Activated CD4-positive, alpha-beta T cell treated with anti-CD3 and anti-CD28 coated beads for 36 hours (primary cell): ENCODE measurements at places on chromosomes 1 and 21.

- no peak overlapping the region for H3K4me3 ChIP-seq
- H3K27ac ChIP-seq, result no peak overlapping the region
- DNase-seq, result no peak
- H3K4me1 ChIP-seq, result peaks cover 36% of the 10 kb centered on the region
- peaks cover 3% of the 10 kb centered on the region for H3K27me3 ChIP-seq
Observed at GRCh38 chr21:42833859-42834725, 45.2 kb downstream of the WDR4 start.

GRCh38 chr1:38241594-38242334, 195.2 kb upstream of the POU3F1 start:
- H3K4me1 ChIP-seq, result no peaks in the 10 kb centered on the region
- no peaks in the 10 kb centered on the region for H3K36me3 ChIP-seq
- H3K4me3 ChIP-seq, result no peak overlapping the region
- H3K27ac ChIP-seq, result no peak overlapping the region
- H3K27me3 ChIP-seq, result no peaks in the 10 kb centered on the region

DNA sequence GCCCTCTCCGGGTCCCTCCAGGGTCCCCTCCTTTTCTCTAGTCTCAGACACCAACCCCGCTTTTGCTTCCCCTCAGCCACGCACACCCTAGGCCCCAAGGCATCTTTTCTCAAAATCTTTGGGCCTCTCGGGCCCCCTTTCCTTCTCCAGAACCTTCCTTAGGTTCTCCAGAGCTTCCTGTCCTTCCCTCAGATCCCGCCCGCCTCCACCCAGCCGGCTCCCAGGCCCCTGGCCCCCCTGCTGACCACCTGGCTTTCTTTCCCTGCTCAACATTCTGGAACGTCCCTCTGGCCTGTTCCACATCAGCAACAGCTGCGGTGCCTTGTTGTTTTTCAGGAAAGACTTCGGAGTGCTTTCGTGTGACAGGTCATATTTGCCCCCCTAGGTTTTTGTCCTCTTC, 1.2 kb downstream of the ZDHHC18 start:
- peak overlapping the region; percentile 92 for H3K27ac ChIP-seq
- H3K36me3 ChIP-seq, result peaks cover 45% of the 10 kb centered on the region
- no peaks in the 10 kb centered on the region for H3K27me3 ChIP-seq
- DNase-seq, result no peak
- H3K4me3 ChIP-seq, result peak overlapping the region; percentile 94

GRCh38 chr1:103256490-103256889, 148.2 kb upstream of the COL11A1 start:
- no peaks in the 10 kb centered on the region for H3K27me3 ChIP-seq
- no peaks in the 10 kb centered on the region for H3K36me3 ChIP-seq
- no peak overlapping the region for H3K4me3 ChIP-seq
- no peak for DNase-seq

GRCh38 chr1:29162025-29162424, 19.7 kb downstream of the SRSF4 start:
- no peak overlapping the region for H3K27ac ChIP-seq
- DNase-seq, result no peak
- H3K27me3 ChIP-seq, result no peaks in the 10 kb centered on the region
- peaks cover 37% of the 10 kb centered on the region for H3K36me3 ChIP-seq

DNA sequence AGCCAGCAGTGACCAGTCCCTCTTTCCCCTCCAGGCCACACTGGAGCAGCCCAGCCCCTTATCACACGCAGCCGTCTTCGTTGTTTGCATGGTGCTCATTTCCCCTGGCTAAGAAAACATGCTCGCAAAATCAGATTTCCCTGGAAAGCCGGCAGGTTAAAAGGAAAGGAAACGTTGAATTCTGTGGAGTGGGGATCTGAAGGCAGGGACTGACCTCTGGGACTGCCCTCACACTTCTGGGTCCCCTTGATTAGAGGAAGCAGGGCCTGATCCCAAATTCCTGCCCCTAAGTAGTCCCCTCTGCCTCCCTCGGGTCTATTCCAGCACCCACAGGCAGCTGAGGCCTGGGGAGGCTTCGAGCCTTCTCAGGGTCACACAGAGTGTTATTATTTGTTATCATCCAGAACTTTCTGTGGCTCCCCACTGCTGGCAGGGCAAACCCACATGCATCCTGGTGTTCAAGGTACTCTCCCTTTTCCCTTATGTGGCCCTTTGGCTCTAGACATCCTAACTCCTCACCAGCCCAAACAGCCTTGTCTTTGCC, 125.2 kb upstream of the ZBTB40 start:
- H3K4me3 ChIP-seq, result no peak overlapping the region
- no peaks in the 10 kb centered on the region for H3K4me1 ChIP-seq
- no peak for DNase-seq
- no peaks in the 10 kb centered on the region for H3K27me3 ChIP-seq

DNA sequence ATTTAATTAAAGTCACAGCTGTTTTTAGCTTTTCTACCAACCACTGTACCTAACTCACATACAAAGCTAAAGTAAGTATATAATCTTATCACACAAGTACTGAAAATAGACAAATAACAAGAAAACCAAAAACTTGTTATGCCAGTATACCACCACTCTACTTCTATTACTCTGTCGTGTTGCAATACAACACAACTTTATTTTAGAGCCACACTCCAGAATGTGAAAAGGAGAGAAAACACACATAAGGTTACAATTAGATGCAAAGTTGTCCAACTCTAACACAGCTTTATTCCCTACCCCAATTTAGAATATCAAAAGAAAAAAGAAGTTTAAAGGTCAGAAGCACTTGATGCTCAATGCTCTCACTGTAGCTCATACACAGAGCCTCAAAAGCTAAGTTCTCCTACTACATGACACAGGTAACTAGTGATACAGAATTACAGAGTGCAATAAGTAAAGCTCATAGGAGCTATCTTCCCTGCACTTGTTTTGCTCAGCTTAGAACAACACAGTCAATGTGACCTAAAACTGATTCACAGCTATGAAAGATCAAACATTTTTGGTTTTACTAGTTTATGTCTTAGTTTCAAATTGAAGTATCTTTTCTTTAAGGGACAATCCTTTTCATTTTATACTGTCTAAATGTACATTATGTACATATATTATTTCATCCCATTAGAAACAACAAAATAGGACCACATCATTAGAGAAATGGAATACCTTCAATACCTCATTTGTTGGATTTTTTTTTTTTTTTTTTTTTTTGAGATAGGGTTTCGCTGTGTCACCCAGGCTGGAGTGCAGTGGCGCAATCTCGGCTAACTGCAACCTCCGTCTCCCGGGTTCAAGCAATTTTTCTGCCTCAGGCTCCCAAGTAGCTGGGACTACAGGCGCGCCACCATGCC, 29.2 kb downstream of the EYA3 start:
- H3K27me3 ChIP-seq, result no peaks in the 10 kb centered on the region
- peaks cover 64% of the 10 kb centered on the region for H3K4me1 ChIP-seq
- peak overlapping the region; percentile 58 for H3K27ac ChIP-seq
- H3K4me3 ChIP-seq, result no peak overlapping the region

- no peak for DNase-seq
- no peak overlapping the region for H3K27ac ChIP-seq
- no peak overlapping the region for H3K4me3 ChIP-seq
- H3K27me3 ChIP-seq, result no peaks in the 10 kb centered on the region
- H3K36me3 ChIP-seq, result no peaks in the 10 kb centered on the region
Observed at GRCh38 chr1:244237445-244237844, 186.4 kb downstream of the ZBTB18 start.

- H3K27me3 ChIP-seq, result no peaks in the 10 kb centered on the region
- peak; percentile 56 for DNase-seq
- peaks cover 9% of the 10 kb centered on the region for H3K36me3 ChIP-seq
- peaks cover 61% of the 10 kb centered on the region for H3K4me1 ChIP-seq
- peak overlapping the region; percentile 95 for H3K27ac ChIP-seq
- peak overlapping the region; percentile 85 for H3K4me3 ChIP-seq
Observed at GRCh38 chr1:203627851-203628200, 1.2 kb downstream of the ATP2B4 start.

DNA sequence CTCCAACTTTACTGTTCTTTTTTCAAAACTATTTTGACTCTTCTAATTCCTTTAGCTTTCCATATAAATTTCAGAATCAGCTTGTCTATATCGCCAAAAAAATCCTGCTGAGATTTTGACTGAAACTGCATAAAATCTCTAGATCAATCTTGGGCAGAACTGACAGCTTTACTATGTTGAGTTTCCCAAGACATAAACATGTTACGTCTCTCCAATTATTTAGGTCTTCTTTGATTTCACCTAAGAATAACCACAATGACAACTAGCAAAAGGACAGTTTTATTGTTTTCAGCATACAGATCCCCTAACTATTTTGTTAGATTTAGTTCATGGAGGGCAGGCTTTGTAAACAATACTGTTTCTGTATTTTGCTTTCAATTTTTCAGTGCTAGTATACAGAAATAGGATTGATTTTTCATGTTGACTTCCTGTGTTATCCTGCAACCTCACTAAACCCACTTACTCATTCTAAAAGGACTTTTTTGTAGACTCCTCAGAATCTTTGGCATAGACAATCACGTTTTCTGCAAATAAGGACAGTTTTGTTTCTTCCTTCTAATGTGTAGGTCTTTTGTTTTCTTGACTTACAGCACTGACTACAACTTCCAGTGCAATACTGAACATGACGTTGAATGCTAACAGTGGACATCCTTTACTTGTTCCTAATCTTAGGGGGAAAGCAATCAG, 63.4 kb downstream of the NPHP4 start:
- no peaks in the 10 kb centered on the region for H3K4me1 ChIP-seq
- no peak overlapping the region for H3K27ac ChIP-seq
- no peak overlapping the region for H3K4me3 ChIP-seq
- H3K27me3 ChIP-seq, result no peaks in the 10 kb centered on the region

DNA sequence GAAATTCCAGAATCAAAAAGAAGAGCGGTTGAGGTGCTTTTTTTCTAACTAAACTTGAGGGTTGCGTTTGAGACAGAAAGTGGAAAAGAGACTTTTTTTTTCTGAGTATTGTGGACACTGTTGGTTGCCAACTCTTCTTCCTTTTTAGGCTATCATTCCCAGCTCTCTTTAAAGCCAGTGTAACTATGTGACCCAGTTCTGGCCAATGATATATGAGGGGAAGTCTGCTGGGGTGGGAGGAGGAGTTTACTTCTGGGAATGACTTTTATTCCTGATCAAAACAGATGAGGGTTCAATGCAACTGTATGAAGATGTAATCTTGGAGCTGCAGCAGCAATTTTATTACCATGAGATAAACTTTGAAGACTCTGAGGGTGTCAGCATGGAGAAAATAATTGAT, 17.3 kb upstream of the NMNAT2 start:
- H3K36me3 ChIP-seq, result no peaks in the 10 kb centered on the region
- no peak for DNase-seq
- no peaks in the 10 kb centered on the region for H3K4me1 ChIP-seq
- no peak overlapping the region for H3K4me3 ChIP-seq
- no peak overlapping the region for H3K27ac ChIP-seq
- peaks cover 17% of the 10 kb centered on the region for H3K27me3 ChIP-seq

DNA sequence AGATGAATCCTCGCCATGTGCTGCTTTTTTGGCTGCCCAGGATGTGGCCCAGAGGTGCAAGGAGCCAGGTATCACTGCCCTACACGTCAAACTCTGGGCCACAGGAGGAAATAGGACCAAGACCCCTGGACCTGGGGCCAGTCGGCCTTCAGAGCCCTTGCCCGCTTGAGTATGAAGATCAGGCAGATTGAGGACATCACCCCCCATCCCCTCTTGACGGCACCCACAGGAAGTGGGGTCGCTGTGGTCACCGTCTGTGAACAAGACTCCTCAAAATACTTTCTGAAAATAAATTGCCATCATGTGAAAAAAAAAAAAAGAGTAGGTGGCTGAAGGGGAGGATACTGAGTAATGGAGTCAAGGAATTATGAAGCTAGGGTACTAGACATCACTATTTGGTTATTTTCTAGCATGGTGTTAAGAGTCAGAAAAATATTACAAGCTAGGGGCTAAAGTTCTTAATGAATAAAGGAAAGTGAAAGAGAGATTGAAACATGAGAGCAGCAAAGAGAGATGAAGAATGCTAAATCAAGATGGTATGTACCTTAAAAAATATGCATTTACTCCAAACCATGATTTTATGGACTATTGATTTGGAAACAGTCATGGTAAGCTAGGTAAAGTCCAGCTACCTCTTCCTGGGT, 84.9 kb downstream of the CLEC20A start:
- DNase-seq, result no peak
- H3K27me3 ChIP-seq, result peaks cover 9% of the 10 kb centered on the region

- H3K36me3 ChIP-seq, result no peaks in the 10 kb centered on the region
- H3K27ac ChIP-seq, result no peak overlapping the region
- DNase-seq, result no peak
- H3K4me1 ChIP-seq, result no peaks in the 10 kb centered on the region
- H3K4me3 ChIP-seq, result no peak overlapping the region
Observed at GRCh38 chr1:4565801-4566449, 88.5 kb upstream of the AJAP1 start.

DNA sequence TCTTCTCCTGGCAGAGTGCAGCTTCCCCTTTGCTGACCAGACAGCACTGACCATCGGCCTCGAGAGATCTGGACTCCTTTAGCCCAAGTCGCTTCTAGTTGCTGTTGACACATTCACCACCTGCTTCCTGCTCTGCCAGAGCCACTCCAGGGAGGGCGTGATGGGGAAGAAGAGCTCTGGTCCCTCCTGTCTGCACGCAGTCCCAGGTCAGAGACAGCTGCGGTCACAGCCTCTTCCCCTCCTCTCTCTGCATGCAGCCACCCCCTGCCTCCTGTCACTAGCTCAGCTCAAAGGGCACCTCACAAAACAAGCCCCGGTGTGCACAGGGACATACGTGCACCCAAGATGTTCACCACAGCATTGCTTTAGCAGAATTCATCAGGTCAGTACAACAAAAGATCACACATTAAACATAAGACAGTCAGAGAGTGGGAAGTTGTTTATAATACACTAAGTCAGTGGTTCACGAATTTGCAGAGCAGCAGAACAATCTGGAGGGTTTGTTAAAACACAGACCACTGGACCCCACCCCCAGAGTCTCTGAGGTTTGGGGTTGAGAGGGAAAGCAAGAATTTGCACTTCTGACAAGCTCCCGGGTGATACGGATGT, 132.9 kb downstream of the SYF2 start:
- DNase-seq, result peak; percentile 52
- no peak overlapping the region for H3K4me3 ChIP-seq
- no peaks in the 10 kb centered on the region for H3K27me3 ChIP-seq
- peak overlapping the region; percentile 62 for H3K27ac ChIP-seq

DNA sequence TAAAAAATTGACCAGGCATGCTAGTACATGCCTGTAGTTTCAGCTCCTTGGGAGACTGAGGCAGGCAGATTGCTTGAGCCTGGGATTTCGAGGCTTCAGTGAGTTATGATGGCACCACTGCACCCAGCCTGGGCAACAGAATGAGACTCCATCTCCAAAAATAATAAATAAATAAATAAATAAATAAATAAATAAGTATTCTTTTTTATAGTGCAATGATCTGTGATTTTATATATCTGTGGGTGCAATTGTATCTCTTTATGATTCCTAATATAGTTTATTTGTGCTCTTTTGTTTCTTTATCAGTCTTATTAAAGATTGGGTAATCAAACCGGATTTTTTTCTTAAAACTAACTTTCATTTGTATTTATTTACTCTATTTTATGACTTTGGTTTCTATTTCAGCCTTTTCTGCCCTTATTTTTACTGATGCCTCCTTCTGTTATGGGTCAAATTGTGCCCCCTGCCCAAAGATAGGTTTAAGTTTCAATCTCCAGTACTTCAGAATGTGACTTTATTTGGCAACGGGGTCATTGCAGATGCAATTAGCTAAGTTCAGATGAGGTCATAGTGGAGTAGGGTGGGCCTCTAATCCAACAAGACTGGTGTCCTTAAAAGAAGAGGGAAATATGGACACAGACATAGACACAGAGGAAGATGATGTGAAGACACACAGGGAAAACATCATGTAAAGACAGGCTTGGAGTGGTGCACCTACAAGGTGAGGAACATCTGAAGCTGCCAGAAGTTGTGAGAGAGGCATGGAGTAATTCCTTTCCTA, 74.9 kb upstream of the CDC42BPA start:
- H3K27me3 ChIP-seq, result no peaks in the 10 kb centered on the region
- no peak overlapping the region for H3K27ac ChIP-seq
- H3K36me3 ChIP-seq, result no peaks in the 10 kb centered on the region
- no peak for DNase-seq
- no peak overlapping the region for H3K4me3 ChIP-seq
- peaks cover 9% of the 10 kb centered on the region for H3K4me1 ChIP-seq
